ENCODE measurements at places on chromosomes 5 and 9.

GRCh38 chr5:135344349-135344748 is 54.7 kb downstream of the MACROH2A1 start:
- DNase-seq, result no peak

- no peak for DNase-seq
These were observed 1.4 kb upstream of the QRFP start for GRCh38 chr9:130897848-130898551.

DNA sequence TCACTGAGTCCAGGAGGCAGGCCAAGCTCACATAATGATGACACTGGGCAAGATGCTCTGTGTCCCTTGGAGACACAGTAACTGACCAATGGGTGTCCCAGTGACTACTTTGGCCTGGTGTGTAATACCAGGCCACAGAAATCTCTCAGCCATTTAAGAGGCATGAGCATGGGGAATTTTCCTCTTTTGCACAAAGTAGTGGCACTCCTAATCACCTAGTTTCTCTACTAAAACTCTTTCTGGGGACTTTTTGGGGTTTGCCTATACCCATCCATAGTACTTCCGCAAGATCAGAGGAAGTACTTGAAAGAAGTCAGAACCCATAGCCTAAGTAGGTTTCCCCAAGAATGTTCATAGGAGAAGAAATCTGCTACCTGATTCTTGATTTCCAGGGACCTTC is 161.9 kb downstream of the ARSB start:
- no peak for DNase-seq

DNA sequence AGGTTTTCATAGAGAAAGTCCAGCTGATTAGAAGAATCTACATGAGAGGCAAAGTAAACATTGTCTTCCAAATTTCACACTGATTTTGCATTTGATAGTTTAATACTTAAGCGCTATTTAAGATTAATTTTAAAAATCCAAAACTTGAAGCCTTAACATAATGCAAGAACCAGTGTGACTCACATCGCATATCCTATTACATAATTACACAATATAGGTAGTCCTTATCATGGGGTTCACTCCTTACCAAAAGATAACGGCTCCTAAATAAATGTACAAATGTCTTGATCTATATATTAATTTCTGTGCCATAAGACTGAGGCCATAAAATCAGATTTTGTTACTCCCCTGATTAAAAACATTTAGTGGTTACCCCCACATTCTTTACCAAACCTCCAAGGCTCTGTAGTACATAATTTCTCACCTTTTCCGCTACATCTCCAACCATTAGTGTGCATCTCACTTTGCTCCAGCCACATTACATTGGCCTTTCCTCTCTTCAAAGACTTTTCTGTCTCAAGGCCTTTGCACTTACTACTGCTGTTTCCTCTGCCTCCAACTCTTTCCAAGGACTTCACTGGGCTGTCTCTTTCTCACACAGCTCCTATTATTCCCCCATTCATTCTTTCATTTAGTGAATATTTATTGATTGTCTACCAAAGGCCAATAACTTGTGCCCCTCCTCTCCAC is 1.0 kb downstream of the RIOK2 start:
- DNase-seq, result no peak

GRCh38 chr5:65032250-65032649 is 263.5 kb downstream of the CWC27 start:
- no peak for DNase-seq

GRCh38 chr9:83294816-83295215 is 231.9 kb upstream of the RASEF start:
- DNase-seq, result no peak

DNA sequence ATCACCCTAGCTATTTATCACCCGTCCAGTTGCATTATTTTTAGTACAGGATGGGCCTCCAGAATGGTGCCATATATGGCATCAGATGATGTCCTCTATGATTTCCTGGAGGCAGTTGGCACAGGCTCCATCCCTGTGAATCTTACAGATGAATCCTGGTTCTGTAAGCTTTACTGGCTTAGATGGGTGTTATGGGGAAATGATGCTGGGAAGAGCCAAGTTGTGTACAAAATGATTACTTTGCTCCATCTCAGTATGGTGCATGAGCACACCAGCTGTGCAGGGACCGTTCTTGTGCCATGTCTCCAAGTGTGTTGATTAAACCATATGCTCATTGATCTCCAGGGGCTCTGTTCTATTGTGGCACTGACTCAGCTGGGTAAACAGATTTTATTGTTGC is 755.7 kb downstream of the TLR4 start:
- no peak for DNase-seq

GRCh38 chr9:18379073-18379811 is 94.7 kb upstream of the ADAMTSL1 start:
- no peak for DNase-seq

DNA sequence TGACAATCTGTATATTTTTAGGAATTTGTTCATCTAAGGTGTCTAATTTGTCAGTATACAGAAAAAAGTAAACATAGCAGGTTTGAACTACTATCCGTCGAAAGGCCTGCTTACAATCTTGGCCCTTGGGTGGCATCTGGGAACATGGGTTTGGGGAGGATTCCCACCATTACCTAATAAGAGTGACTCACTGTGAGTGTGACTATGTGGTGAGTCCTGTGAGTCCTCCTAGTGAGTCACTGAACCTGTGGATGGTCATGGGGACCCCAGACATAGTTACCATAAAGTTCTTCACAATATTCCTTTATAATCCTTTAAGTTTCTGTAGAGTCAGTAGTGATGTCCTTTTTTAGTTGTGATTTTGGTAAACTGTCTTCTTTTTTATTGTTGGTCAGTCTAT is 37.0 kb downstream of the RNF130 start:
- DNase-seq, result no peak

DNA sequence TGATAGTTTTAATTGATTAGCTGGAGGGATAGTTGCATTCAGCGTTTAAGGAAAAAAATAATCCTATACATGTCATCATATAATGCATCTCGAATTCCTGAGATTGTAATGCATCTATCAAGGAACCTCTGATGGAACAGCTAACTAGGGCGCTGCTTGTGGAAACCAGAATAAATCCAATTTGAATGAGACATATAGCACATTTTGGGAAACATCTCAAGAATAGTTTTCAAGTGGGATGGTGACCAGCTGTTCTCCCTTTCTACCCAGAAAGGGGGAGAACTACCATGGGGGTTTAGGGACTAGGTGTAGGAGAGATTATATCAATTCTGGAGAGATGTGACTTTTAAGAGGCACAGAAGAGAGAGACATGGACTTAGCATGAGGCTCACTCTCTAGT is 319.3 kb upstream of the BRINP1 start:
- no peak for DNase-seq

- no peak for DNase-seq
These were observed 1.7 kb downstream of the GRIN3A start for GRCh38 chr9:101736717-101737116.

Data from smooth muscle cell of the brain vasculature (primary cell).